Omental fat pad (tissue), 4 donors: ENCODE measurements at places on chromosomes 12 and 14.

DNA sequence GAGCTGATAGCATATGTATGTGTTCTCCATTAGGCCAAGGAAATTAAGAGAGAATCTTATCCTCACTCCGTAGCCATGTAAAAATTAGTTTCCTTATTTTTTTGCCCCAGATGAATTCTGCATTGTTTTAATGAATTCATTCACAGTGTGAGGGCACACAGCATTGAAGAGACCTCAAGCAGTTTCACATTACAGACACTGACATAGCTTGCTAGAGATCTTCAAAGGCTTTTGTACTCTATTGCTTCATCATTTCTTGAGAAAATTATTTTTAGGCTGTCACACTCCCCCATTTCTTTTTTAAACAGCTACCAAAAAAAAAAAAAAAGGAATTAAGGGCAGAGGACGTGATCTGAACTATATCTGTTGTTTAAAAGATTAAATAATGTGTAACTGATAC lies 251.1 kb downstream of the BCAT1 start:
- no peak for DNase-seq

DNA sequence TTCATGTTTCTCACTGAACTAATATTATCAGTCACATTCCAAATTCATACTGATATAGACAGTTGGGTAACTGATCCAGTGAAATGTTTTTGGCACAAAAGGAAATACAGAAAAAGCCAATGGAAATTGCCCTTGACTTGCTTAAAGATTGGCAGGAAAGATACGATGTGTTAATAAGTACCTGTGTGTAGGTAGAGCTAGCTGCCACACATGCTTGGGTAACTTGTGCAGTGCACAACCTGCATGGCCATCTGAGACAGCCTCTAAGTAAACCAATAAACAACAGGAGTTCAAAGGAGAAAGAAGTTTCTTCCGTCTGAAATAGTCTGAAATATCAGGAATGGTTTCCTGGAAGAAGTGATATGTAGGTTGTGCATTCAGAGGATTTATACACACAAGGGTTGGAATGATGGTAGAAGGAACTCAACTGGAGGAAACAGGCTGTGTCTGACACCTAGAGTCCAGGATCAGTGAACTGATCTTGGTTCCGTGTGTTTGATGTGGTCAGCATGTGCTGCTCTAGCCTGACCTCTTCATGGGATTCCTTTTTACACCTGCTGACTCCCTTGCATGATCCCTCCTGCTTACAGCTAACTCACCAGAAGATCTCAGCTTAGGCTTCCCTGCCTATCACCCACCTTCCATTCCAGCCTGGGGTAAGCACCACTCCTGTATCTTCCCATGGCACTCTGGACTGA lies 81.4 kb upstream of the KRR1 start:
- no peak for DNase-seq

DNA sequence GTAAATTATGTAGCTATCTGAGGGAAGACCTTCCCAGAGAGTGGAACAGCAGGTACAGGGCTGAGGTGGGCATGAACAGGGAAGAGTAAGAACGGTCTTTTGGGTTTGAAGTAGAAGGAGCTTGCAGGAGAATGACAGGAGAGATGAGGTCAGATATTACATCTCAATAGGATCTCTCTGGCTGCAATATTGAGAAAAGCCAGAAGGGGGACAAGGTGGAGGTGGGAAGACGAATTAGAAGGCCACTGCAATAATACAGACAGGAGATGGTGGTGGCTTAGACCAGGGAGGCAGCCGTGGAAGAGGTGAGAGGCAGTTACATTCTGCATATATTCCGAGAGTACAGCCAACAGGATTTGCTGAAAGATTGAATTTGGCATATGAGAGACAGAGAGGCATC lies 310.2 kb downstream of the APAF1 start:
- DNase-seq, result no peak

- DNase-seq, result no peak
Measured at GRCh38 chr12:13962699-13963098, 18.7 kb downstream of the GRIN2B start.

GRCh38 chr12:24491968-24492367 lies 456.9 kb downstream of the BCAT1 start:
- no peak for DNase-seq

GRCh38 chr12:127262615-127263014 lies 1004.4 kb upstream of the TMEM132C start:
- DNase-seq, result no peak

DNA sequence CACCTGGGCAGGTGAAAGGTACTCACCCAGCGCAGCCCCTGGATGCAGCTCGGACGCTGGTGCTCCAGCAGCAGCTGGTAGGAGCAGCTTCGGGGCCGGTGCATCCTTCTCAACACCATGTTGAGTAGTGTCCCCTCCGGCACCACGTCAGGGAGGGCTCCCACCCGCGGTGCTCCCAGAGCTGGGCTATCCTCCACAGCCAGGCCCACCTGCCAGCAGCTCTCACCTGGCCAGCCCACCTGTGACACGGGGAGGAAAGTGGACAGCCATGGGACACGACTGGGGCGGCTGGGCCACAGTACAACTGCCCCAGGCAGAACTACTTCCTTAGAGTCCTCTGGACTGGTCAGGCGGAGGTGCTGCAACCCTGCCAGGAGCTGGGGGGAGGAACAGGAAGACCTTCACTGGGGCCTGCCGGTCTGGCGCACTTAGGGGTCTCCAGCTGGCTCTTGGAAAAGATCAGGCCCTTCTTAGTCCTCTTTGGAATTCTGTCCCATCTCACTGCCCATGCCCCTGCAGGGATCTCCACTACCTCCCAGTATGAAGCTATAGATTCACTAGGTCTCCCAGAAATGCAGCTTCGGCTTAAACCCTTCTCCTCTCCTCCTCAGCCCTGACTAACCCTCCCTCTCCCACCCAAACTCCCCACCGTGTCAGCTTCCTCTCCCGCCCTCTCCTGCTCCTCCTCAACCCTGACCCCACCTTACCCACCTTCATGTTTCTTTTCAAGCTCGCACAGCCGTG lies 668 bp downstream of the RAPGEF3 start:
- DNase-seq, result no peak

GRCh38 chr14:54936816-54937215 lies 34.2 kb upstream of the GCH1 start:
- DNase-seq, result no peak

- DNase-seq, result no peak
Measured at GRCh38 chr14:101977311-101978071, 13.1 kb downstream of the DYNC1H1 start.

- no peak for DNase-seq
Measured at GRCh38 chr14:29584992-29585391, 342.7 kb downstream of the PRKD1 start.

DNA sequence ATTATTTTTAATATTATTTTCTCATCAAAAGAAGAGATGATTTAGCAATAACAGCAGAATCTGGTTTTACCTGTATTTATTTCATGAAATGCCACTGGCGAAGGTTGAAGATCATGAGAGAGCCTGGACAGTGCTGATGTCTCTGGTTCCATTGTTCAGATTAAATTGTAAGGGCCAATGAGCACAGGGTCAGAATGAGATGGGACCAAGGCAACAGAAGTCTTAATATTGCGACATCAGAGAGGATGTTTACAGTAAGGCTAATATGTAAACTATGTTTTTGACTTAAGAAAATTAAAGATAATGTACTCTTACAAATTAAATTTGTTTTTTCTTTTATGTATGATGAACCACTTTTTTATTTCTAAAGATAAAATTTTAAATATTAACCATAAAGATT lies 35.2 kb upstream of the KLRD1 start:
- no peak for DNase-seq

DNA sequence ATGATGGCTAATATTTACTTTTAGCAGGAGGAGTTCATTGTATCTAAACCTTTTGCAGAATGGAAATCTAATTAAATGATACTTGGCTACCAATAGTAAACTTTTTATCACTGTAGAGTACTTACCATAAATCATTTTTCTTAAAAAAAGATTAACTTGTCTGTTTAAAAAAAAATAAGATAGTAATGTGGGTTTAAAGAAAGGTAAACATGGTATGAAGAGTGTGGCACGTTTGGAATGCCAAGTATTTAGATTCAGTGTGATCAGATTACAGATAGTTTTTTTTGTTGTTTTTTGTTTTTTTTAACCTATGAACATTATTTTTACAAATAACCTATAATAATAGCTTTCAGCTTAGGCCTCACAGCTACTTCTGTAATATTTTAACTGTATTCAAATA lies 25.8 kb downstream of the KTN1 start:
- no peak for DNase-seq

DNA sequence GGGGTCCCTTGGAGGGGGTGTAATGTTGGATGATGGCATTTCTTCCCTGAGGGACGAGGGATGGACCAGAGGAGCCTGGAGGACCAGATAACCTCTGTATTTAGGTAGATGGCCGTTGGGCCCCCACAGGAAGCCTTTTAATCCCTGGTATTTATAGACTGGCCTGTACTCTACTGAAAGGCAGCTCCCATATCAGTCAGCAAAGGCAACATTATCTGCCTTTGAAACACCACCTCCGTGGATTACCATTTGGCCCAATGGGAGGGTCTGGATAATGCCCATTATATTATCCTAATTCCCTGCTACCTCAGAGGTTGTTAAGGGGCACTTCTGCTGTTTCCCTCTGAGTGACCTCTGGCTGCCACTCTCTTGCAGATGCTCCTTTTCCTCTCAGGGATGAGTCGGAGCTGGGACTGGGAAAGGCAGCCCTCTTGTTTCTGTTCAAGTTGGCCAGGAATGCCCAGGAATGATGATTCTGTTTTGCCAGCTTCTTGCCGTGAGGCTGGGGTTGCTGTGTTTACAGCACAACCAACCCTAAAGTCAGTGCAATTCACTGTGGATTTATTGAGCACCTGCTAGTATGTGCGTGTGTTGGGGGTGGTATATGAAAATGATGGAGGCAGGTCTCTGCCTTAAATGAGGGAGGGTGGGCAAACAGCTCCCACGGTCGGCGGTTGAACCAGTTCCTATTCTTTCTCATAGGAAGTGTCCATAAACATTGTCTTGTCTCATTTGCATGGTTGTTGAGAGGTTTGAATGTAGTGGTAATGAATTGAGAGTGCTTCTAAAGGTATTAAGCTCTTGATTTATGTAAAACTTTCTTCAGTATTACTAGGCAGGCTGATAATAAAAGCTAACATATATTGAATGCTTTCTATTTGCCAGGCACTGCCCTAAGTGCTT lies 18.1 kb downstream of the SUSD6 start:
- no peak for DNase-seq
